Small intestine (tissue), 16 donors: ENCODE measurements at places on chromosomes 1 and 21.

DNA sequence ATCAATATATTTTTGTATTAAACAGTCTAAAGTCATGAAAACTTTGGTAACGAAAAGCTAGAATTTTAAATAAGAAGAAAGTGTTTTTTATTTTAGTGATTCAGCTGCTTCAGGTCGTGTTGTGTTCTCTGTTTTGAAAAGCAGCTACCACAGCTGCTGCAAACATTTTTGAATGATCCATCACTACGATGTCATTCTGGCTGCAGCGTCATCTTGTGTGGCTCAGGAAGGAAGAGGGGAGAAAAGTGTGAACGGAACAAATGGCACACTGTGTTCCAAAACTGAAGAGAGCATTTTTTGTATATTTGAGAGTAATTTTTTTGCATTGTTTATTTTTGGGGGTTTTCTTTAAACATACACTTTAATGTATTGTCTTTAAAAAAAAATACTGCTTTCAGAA is 323.0 kb upstream of the ADGRL2 start:
- DNase-seq, result no peak

GRCh38 chr1:41954533-41954944 is 35.8 kb upstream of the HIVEP3 start:
- DNase-seq, result no peak

GRCh38 chr1:228007049-228007800 is 427 bp downstream of the WNT3A start:
- DNase-seq, result no peak

DNA sequence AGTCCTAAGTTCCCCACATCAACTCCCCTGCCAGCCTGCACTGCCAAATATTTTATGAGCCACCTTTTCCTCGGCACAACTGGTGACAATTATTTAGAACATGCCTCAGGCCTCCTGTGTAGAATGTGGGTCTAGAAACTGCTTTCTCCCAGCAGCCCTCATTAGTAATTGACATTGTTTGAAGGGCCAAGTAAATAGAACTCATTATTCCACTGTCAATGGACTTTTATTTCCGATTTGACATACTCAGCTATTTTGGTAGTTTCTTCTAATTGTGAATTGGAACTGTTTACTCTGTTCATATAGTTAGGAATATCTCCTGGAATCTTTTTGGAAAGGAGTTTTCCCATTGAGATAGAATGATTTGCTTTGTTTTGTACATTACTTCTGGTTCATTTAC is 168.8 kb upstream of the L1TD1 start:
- no peak for DNase-seq

DNA sequence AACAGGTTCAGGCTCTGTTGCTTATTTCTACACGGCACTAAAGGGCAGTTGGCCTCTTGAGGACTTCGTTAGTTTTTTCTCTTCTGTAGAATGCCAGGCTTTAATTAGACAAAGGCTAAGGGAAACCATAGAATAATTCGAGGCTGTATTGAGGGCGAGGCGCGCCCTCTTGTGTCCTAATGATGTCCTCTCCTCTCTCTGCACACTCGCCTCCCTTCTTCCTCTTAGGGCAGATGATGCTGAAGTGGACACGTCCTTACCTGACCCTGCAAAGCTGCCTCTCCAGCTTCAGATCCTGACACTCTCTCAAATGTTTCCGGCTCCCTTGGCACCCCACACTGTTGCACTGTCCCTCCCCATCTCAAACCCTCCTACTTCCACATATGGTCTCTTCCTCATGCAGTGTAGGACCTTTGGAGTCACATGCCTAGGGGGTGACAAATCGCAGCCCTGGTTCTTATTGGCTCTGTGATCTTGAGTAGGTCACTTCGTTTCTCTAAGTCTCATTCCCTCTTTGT is 1.9 kb upstream of the ZSCAN20 start:
- peak; percentile 79 for DNase-seq

DNA sequence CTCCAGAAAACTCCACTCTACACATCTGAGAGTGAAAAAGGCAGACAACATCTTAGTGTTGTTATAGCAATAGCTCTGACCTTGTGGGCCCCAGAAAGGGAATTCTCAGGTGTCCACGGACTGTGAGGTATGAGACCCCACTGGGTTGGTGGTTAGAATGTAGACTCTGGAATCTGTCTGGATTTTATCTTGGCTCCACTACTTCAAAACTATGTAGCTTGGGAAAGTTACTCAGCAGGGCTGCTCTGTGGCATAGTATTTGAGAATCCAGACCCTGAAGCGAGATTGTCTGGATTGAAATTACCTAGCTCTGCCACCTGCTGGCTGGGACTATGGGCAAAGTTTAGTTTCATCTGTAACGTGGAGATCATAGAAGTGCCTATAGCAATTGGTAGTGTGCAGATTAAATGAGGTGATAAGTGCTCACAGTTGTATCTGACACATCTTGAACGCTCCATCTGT is 25.8 kb downstream of the PRDM2 start:
- DNase-seq, result peak; percentile 66

DNA sequence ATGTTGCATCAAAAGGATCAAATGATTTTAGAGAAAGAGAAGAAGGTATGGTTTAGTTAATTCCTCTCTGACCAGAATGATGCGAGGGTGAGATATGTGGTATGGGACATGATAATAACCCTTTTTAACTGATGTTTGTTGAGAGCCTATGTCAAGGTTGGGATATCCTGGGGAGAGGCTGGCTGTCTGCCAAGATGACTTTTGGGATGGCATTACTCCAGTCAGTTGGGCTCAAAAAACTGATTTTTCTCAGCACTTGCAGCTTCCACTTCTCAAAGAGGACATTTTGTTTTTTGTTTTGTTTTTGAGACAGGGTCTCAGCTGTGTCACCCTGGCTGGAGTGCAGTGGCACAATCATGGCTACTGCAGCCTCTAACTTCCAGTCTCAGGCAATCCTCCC is 17.7 kb upstream of the STX12 start:
- no peak for DNase-seq

GRCh38 chr1:245283001-245283400 is 128.2 kb downstream of the KIF26B start:
- no peak for DNase-seq

- no peak for DNase-seq
Measured at GRCh38 chr1:6080469-6080868, 34.8 kb downstream of the KCNAB2 start.

DNA sequence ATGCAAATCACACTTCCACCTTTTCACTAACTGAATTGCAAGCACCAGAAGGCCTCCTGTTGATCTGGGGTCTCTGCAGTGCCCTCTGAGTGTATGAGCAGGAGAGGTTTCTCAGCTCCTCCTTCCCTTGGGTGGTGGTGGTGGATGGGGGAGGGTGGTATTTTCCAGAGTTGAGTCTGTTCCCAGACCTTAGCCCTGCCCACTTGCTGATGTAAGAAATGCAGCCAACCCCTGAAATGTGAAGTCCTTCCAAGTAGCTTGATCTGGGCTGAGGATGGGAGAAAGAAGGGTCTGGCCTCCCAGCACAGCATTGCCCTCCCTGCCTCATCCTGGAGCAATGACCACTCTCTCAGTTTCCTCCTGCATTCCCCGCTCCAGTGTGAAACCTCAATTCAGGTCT is 6.3 kb upstream of the FOXD2 start:
- DNase-seq, result no peak

DNA sequence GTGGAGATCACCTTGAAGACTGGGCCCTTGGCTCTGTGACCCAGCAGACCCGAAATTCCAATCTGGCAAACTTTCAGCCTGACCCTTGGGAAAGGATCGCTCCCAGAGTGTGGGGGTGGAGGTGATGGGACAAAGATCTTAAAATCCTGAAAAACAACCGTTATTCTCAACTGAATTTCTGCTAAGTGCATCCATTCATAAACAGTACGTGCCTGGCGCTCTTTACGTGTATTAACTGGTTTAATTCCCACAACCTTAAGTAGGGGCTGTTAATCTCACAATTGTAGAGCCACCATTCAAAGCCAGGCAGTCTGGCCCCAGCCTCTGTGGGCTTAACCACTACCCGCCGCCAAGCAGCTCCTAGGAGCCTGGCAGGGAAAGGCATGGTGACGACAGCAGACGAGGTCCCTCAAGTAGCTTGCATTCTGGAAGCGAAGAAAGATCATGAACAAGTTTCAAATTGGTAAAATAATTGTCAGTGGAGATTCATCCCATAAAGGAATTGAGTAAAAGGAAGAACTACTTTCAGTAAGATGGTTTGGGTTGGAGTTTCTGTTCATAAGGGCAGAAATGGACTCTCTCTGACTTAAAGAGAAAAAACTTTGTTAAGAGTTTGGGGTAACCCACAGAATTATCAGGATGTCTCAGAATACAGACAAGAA is 11.4 kb upstream of the RGS16 start:
- no peak for DNase-seq

DNA sequence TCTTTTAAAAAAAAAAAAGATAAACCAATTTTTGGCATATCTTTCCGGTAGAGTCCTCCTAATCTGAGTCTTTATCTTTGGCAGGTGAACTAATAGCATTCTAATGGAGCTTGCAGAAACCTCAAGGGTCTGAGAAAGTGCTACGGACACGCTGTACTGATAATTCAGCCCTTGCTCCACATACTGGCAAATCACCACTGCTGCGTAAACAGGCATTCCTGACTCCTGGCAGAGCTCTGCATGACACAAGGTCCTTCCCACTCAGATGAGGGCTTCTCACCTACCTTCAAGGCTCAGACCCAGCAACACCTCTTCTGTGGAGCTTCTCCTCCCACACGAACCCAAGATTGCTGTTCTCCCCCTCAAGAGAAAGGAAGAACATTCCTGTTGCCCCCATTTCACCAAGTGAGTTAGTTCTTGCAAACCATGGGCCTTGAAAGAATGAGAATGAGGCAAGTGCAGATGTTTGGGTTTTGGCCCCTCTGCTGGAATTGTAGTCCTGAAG is 48.0 kb downstream of the LYST start:
- no peak for DNase-seq

- DNase-seq, result peak; percentile 39
Measured at GRCh38 chr1:9233241-9233941, 1.2 kb upstream of the H6PD start.

DNA sequence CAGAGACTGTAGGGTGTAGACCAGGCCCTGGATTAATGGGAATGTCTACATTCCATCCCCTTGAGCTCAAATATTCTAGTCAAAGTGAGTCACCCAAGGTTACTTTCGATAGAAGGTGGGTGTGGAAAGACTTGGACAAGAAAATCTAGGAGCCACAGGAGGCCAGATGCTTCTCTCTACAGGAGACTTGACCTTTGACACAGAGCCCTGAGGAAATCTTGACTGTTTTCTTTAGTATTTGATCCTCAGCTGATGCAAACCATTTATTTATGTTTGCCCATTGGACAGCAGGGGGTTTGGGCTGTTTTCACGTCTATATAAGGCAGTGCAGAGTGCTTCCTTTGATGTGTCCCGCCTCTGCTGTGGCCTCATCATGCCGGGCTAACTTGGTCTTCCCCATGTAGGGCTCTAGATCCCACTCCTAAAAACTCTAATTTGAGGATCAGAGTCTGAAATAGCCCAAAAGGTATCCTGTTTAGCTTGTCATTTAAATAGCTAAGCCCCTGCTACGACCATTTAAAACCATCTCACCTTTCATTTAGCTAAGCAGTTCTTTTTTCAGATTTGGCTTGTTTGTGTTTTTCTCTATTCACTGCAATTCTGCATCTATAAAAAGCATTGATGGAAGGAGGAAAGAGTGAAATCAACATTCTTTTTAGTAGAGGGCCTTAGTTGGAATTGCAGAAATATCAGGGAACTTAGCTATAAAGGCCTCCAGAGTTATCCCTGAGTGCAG is 15.5 kb upstream of the MAP3K7CL start:
- no peak for DNase-seq

GRCh38 chr1:5165762-5166161 is 511.4 kb downstream of the AJAP1 start:
- DNase-seq, result no peak

GRCh38 chr1:32180186-32181060 is 948 bp downstream of the TXLNA start:
- peak; percentile 37 for DNase-seq

DNA sequence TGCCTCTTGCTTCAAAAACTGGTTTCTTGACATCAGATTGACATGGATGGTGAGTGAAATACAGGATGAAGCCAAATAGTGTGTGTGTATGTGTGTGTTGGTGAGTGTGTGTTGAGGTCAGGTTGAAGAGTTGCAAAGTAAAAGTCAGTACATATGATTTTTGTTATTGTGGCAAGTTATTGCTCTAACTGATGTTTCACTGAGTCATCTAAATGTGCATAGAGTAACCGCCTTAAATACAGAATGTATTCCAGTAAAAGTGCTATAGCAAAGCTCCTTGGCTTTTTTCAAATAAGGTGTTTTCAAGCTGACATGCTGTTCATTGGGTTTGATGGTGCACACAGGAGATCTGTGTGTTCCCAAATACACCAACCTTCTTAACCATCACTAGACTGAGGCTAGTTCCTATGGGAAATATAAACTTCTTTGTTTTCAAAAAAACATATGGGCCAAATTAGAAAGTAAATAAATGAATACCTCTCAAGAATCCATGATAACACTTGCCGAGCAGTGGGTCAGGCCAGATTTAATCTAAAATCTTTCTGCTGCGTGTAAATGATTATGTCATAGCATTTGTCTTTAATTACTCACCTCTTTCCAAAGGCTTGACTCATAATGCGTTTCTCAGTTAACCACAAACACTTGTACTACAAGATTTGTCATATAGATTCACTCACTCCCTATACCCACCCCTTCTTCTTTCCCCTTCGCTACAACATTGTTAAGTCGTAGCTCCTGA is 151.1 kb downstream of the LYPLAL1 start:
- DNase-seq, result no peak

- DNase-seq, result no peak
Measured at GRCh38 chr1:78146205-78146771, 100.5 kb downstream of the GIPC2 start.
